Motor neuron (in vitro differentiated cells): ENCODE measurements at places on chromosomes 2 and 18. TPM values are rescaled to one million over a fixed set of nuclear protein-coding genes. Genes with fewer than 3 reads are reported as not detected.

- peak; percentile 56 for ATAC-seq
These were observed 515.8 kb downstream of the GALR1 start for GRCh38 chr18:77765468-77765867.

- no peak for ATAC-seq
These were observed 26.2 kb downstream of the HRH4 start for GRCh38 chr18:24486684-24487083.

DNA sequence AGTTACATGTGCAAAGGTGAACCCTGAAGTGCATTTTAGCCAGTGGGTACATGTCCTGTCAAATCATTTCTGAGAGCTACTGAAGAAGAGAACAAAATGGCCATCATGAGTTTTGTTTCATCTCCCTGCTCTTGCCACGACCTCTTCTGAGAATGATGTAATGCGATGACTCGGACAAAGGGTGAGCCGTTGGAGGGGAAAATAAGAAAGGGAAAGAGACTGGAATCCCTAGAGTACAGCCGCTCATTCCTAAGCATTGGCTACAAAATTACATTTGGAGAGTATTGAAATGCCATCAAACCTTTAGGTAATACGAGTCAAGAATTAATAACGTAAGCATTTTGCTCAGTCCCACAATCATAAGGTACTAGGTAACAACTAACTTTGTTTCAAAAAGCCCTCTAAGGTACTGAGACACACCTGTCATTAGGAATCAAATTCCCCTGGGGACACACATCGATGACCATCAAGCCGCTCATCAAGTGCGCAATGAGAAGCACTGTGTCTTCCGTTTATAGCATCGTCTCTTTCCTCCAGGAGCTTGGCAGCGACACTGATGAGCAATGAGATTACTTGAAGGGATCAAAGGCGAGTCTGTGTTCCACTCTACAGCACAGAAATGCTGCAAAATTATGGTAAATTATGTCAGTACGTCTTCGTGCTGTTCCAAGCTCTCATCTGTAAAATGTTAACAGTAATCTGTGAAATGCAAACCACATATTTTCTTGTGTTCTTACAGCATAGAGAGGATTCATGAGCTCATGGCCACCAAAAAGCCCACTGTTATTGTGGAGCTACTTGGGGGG, 97.3 kb upstream of the PIEZO2 start:
- ATAC-seq = no peak

DNA sequence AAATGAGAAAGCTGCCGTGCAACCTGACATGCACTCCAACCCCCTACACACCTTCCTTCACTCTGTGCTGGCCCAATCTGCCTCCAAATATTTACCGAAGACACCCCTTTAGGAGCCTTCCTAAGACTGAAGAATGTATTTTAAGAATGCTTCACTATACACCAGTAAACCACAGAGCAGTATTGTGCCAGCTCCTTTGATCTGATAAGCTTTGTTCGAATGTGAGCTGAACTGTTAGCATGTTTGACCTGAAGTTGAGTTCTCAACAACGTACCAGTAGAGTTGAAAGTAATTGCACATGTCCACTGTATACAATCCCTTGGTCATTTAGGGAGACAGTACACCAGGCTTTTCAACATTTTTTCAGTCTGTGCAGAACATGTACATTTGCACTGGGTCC, 259.2 kb downstream of the TGIF1 start:
- no peak for ATAC-seq

DNA sequence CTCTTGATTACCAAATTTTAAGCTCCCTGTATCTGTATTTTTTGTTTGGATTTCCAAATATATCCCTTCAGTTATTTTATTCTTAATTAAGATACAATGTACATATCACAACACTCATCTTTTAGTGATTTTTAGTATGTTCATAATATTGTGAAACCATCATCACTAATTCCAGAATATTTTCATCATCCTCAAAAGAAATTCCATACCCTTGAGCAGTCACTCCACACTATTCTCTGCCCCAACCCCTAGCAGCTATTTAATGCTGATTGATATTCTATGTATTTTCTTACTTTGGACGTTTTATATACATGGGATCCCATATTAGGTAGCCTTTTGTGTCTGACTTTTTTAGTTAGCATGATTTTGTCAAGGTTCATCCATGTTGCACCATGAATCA, 127.4 kb upstream of the SLC8A1 start:
- ATAC-seq = no peak

PRSS56 gene
- total RNA-seq = 0.06 and 0.49 TPM in 2 replicates

UGT1A10 gene
- 0.21 TPM in 1 of 2 replicates, not detected in the other for total RNA-seq
